ENCODE measurements at places on chromosomes 11 and 22. TPM values are rescaled to one million over a fixed set of nuclear protein-coding genes. Genes with fewer than 3 reads are reported as not detected.

DNA sequence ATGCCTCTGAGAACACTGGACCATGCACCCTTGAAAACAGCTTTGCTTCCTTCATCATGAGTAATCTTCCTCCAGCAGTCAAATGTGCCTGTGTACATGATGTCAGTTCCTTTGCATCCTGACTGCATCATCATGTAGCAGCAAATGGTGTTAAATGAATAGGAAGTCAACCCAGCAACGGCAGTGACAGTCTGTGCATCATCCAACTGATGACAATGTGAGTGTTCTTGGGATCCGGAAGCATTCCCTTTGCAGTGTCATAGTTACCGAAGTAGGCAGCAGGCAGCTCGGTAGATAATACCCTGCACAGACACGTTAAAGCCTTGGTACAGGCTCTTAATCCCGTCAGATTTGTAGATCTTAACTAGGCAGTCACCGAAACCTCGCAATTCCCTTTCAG lies 2.5 kb downstream of the WBP2NL start:
- no peak overlapping the region for H3K27ac ChIP-seq
- no peaks in the 10 kb centered on the region for H3K36me3 ChIP-seq
- no peak for DNase-seq
- no peaks in the 10 kb centered on the region for H3K4me1 ChIP-seq
- 0 out of 2 replicates have a peak, but pooled peaks cover 6% of the 10 kb centered on the region for H3K27me3 ChIP-seq

DNA sequence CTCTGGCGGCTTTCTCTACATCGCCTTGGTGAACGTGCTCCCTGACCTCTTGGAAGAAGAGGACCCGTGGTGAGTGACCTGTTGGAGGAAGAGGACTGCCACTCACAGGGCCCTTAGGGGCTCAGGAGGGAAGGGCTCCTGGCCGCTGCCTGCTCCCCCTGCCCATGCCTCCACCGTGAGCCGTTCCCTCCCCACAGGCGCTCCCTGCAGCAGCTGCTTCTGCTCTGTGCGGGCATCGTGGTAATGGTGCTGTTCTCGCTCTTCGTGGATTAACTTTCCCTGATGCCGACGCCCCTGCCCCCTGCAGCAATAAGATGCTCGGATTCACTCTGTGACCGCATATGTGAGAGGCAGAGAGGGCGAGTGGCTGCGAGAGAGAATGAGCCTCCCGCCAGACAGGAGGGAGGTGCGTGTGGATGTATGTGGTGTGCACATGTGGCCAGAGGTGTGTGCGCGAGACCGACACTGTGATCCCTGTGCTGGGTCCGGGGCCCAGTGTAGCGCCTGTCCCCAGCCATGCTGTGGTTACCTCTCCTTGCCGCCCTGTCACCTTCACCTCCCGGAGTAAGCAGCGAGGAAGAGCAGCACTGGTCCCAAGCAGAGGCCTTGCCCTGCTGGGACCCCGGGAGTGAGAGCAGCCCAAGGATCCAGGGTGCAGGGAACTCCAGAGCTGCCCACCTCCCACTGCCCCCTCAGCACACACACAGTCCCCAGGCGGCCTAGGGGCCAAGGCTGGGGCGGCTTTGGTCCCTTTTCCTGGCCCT lies 6.9 kb downstream of the SLC39A13 start:
- H3K4me1 ChIP-seq, result peaks cover 28% of the 10 kb centered on the region
- no peak for DNase-seq
- peak overlapping the region; percentile 58 for H3K27ac ChIP-seq
- H3K4me3 ChIP-seq, result no peak overlapping the region

DNA sequence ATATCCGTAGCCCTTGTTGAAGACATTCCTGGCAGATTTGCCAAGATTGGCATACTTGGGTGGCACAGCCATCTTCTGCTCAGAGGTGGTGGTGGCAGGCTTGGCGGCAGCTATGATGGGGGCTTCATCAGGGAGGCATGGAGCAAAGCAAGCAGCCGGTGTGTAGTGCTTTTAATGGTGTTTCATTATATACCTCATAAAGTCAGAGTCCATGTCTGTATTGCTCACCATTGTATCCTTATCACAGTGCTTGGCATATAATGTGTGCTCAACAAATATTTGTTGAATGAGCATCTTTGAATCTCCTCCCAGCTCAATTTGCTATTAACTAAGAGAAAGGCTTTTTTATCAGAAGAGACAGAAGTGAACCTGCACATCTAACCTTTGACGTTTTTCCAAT lies 7.8 kb upstream of the DNHD1 start:
- no peak overlapping the region for H3K4me3 ChIP-seq
- H3K36me3 ChIP-seq, result peaks cover 14% of the 10 kb centered on the region
- DNase-seq, result no peak

DNA sequence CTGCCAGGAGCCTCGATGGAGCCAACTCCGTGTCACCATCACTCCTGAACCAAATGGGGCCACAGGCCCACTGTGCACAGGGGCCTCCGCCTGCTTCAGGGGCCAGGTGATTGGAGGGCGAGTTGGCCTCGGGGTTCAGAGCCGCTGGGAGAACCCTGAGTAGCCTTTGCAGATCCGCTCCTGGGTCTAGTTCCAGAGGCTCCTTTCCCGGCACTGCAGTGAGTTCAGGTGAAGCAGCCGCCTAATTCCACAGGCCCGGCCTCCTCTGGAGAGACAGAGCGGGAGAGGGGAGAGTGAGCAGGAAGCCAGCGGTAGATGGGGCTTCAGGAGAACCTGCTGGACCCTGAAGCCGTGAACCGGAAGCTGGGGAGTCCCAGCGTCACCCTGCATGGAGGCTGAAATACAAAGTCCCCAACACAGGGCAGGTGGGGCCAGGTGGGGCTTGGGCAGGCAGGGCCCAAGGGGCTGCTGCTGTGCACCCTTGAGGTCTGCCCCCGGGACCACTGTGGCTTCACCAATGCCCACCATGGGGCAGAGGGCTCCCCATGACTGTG lies 22.5 kb downstream of the DRD4 start:
- DNase-seq, result no peak
- H3K36me3 ChIP-seq, result peaks cover 3% of the 10 kb centered on the region

The ROBO4 gene
- 0.97 TPM for total RNA-seq

DNA sequence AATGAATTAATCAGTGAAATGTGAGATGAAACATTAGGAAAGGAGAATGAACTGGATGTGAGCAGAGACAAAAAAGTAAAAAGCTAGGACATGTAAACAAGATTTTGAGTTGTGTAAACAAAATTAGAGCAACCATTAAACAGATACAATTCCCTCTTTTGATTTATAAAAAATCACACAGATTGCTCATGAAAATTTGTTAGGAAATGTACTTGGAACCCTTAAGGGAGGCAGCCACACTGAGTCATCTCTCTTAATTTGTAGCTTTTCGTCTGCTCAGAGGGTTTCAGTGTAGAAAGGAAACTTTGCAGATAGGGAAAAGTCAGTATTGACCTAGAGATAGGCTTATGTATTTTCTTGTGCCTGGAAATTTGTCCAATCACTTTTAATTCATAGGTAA lies 49.6 kb upstream of the ME3 start:
- H3K36me3 ChIP-seq, result no peaks in the 10 kb centered on the region
- no peaks in the 10 kb centered on the region for H3K27me3 ChIP-seq
- no peak for DNase-seq
- H3K4me3 ChIP-seq, result no peak overlapping the region
- peaks cover 40% of the 10 kb centered on the region for H3K4me1 ChIP-seq
- no peak overlapping the region for H3K27ac ChIP-seq

The SYCE3 gene
- total RNA-seq, result not detected
